ENCODE measurements at places on chromosomes 7 and 10.
A peak's percentile ranks its signal among the peaks of the same experiment; 100 is the strongest.

- DNase-seq, result peak; percentile 36
These were observed 5.0 kb downstream of the ZYX start for GRCh38 chr7:143385891-143386781.

DNA sequence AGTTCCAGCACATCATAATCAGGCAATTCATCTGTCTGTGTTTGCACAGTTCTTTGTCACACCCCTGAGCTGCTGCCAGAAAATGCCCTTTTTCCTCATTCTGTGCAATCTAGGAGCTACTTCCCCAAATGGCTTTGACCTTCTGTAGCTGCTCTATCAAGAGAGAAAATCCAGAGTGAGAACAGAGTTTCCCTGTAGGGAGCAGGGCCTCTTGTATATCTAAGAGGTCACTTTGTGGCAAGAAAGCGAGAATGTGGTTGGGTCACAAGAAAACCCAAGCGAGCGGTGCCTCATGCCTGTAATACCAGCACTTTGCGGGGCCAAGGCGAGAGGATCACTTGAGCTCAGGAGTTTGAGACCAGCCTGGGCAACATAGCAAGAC lies 24.3 kb downstream of the SLC29A3 start:
- DNase-seq, result peak; percentile 72

DNA sequence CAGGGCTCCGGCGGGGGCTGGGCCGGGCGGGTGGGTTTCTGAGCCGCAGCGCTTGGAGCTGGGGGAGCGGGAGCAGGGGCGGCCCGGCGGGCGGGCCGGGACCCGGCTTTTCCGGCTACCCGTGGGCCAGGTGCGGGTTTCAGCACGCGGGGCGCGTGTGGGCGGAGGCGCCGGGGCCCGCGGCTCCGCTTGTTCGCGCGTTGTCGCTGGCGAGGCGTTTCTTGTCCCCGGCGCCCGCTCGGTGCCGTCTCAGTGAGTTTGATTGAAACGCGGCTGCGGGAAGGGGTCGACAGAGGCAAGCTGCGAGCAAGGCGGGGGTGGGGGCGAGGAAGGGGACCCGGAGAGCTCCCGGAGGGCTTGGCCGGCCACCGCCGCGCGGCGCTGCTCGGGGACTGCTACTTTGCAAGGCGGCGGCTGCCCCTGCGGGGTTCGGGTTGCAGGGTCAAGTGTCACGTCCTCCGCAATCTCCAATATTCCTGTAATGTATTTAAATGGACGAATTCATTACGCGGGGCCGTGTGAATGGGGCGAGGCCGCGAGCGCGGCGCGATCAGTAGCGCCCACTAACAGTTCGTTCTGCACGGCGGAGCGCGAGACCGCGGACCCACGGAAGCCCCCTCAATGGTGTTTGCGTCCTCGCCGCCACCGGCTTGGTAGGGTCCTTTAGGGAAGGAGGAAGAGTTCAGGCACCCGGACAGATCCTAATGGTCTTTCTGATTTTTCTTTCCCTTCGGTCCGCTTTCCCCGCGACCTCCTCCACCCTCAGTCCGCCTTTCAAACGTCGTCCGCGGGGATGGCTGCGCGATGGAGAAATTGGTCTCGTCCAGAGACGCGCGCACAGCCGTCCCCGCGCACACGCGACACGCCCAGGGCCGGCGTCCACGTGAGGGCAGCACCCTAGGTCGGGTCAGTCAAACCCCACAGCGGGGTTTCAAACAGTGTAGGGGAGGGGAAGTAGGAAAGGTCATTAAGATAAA lies 76.9 kb downstream of the INSIG1 start:
- no peak for DNase-seq

DNA sequence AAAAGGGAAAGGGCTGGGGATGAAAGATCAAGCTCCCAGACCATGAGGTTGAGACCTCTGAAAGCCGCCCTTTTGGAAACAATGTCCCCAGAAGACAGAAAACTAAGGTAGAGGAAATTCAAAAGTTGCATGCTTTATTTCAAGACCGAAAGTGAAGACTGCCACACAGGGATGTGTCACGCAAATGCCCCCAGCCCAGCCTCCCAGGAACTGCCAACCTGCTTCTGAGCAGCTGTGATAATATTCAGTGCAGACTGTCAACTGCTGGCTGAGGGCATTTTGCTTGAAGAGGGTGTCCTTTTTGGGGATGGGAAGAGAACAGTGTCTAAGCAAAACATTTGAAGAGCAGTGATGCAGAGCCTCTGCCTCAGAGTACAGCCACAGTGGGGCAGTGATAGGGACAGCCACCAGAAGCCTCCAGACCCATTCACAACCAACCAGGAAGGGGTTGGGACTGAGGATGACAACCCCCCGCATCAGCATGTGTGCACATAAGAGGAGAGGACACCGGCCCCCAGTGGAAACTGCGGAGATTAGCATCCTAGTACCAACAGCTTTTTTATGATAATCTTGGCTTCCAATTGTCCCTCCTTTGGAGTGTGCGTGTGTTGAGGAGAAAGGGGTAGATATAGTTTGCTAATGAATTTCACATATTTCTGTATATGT lies 34.7 kb upstream of the NFE2L3 start:
- no peak for DNase-seq

DNA sequence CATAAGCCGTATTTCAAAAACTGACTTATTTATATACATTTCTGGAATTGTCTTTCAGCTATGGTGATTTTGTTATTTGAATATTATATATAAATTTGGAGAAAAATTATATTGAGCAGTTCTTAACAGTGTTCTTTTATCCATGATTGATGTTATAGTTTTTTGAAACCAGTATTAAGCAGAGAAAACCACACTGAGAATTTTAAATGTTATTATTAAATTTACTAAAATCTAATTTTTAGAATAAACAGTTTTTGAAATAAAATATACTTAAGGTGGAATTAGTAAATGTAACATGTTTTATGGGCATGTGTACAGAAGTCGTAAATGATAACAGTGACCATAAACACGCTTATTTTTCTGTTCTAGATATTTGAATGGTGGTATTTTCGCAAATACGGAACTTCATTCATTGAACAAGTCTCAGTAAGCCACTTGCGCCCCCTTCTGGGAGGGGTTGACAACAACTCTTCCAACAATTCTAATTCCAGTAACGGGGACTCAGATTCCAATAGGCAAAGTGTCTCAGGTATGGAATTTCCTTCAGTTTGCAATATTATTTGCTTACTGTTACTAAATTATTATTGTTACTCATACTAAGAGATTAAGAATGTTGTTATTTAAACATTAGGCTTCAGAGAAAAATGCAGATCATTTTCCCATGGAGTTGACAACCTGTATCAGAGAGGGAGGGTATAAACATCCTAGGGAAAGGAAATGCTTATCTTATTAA lies 166.1 kb downstream of the ST7 start:
- peak; percentile 83 for DNase-seq

DNA sequence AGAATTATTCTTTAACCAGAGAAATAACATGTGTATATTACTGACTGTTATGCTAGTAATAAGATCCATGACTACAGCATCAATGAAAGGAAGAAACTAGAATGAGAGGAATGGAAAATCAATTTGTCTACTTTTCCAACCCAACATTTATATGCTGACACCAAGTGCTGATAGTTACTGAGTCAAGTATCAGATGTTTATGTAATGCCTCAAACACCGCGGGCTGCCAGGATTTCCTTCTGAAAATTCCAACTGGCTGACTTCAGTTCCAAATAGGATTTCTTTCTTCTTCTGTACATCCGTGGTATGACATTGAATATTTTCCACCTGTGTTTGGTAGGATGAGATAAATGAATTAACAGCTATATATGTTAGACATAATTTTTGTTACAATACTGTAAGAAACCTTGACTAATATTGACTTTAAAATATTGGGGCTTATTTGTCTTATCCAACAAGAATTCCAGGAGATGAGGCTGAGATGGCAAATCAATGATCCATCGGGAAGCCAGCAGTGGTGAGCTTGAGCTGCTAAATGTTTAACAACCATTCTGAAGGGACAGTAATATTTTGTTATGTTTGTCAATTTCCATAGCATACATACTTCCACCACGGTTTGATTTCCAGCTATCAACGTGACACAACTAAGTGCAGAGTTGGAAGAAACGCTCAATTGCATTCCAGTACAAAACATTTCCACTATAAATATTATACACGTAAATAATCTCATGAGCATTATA lies 435.2 kb upstream of the AUTS2 start:
- DNase-seq, result peak; percentile 60

DNA sequence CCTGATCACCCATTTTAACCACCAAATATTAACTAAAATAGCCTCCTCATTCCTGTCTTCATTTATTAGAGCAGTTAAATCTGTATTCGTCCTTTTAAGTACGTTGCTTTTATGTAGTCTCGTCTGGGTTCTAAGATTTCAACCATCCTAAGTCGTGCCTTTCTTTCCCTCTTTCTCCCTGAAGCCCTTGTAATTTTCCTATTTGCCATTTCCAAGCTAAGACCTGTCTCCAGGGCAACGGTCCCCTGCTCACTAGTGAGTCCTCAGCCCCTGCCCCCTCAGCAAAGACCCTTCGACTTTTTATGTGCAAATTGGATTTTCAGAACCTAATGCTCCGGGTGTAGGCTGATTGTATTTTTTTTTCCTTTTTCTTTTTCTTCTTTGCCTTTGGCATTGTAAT lies 16.1 kb upstream of the MEST start:
- no peak for DNase-seq

Measured in right hindlimb (tissue), 1 donor.